Osteoblast (primary cell): ENCODE measurements at places on chromosomes 4 and X. TPM values are rescaled to one million over a fixed set of nuclear protein-coding genes. Genes with fewer than 3 reads are reported as not detected.

FAAH2 gene
- under 0.01 TPM in 1 of 2 replicates, not detected in the other for total RNA-seq

TLR3 gene
- total RNA-seq = 8.0 and 8.8 TPM in 2 replicates

ARHGEF38 gene
- not detected in 2 replicates for total RNA-seq

SRPK3 gene
- total RNA-seq = 0.36 TPM in 1 of 2 replicates, not detected in the other

SULT1E1 gene
- not detected in 2 replicates for total RNA-seq

ZNF280C gene
- total RNA-seq = 5.4 and 6.2 TPM in 2 replicates

ZNF185 gene
- total RNA-seq = 1.1 and 1.2 TPM in 2 replicates

MAGT1 gene
- 59.7 and 66.9 TPM in 2 replicates for total RNA-seq

BMPR1B gene
- total RNA-seq = 2.5 and 7.1 TPM in 2 replicates

DNA sequence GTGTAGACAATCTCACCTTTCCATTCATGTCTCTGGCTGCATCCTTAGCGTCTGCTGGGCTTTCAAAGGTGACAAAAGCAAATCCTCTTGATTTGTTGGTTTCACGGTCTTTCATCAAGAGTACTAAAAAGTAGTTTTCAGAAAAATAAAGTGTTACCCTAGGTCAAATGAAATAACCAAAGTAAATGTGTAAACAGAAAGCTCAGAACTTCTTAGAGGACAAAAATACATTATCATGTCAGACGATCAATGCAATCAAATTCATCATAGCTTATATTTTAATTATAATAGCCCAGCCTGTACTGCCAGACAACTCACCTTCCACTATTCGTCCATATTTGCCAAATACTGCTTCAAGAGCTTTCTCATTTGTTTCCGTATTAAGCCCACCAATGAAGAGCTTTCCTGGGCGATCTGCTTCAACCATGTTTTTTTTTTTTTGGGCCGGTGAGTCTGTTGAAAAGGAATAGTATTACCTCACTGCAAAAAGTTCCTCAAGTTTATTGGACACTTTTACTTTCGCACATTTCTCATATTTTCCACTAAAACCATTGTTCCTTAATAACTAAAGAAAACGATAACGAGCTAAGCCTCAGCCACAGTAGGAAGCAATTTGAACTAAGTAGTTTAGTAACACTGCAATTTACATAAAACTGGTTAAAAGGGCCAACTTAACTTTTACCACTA is 1.4 kb downstream of the RBMX start:
- peaks cover 28% of the 10 kb centered on the region for H3K36me3 ChIP-seq
- no peaks in the 10 kb centered on the region for H3K27me3 ChIP-seq
- DNase-seq = no peak
- peaks cover 2% of the 10 kb centered on the region for H3K4me1 ChIP-seq
- H3K4me3 ChIP-seq = peak overlapping the region; percentile 89

- DNase-seq = no peak
- H3K4me1 ChIP-seq = no peaks in the 10 kb centered on the region
- H3K27me3 ChIP-seq = no peaks in the 10 kb centered on the region
- H3K27ac ChIP-seq = no peak overlapping the region
Measured at GRCh38 chr4:11252149-11252548, 176.5 kb downstream of the HS3ST1 start.

DNA sequence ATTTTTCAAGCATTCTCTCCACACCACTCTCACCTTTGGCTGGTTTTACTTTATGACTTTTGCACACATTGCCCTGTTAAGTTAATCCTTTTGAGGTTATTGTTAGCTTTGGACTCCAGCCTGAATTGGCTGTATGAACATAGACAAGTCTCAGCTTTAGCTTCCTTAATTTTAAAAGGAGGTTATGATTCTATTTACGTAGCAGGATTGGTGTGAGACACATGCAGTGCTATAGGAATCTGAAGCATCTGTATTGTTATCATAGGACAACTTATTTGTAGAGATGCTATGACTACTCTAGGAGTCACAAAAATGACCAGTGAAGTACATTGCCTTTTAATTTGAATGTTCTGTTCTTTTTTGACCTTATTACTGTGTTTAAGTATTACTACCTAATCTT is 15.7 kb downstream of the PGAM4 start:
- H3K27me3 ChIP-seq = no peaks in the 10 kb centered on the region
- H3K4me1 ChIP-seq = peaks cover 4% of the 10 kb centered on the region
- H3K27ac ChIP-seq = no peak overlapping the region
- no peaks in the 10 kb centered on the region for H3K36me3 ChIP-seq

- peaks cover 4% of the 10 kb centered on the region for H3K4me1 ChIP-seq
- no peak overlapping the region for H3K27ac ChIP-seq
- H3K36me3 ChIP-seq = no peaks in the 10 kb centered on the region
- no peaks in the 10 kb centered on the region for H3K27me3 ChIP-seq
- H3K4me3 ChIP-seq = no peak overlapping the region
Measured at GRCh38 chr4:2365913-2366210, 52.6 kb downstream of the ZFYVE28 start.

- no peaks in the 10 kb centered on the region for H3K27me3 ChIP-seq
- peak overlapping the region; percentile 93 for H3K27ac ChIP-seq
- H3K36me3 ChIP-seq = no peaks in the 10 kb centered on the region
Measured at GRCh38 chrX:41561045-41561444, 113.9 kb downstream of the NYX start.

DNA sequence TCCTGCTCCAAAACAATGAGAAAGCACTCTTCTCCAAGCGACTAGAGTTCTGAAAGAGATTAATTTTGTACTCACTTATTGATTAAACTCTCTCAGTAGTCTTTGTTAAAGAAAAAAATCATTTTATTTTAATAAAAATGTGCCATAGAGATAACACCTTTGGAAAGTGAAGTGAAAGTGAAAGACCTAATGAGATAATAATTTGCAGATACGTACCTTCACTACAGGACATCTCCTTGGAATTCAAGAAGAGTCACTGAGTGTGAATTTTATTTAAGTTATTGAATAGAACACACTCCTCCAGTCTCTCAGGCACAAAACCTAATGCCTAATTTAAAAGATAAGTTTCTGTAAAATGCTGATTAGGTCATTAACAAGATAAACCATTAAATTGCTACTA is 1070.6 kb upstream of the GRID2 start:
- no peak overlapping the region for H3K27ac ChIP-seq
- no peak overlapping the region for H3K4me3 ChIP-seq
- H3K4me1 ChIP-seq = no peaks in the 10 kb centered on the region
- no peaks in the 10 kb centered on the region for H3K36me3 ChIP-seq
- DNase-seq = no peak

GRCh38 chr4:53195815-53196661 is 169.8 kb downstream of the SCFD2 start:
- H3K4me1 ChIP-seq = peaks cover 41% of the 10 kb centered on the region
- no peak for DNase-seq
- no peaks in the 10 kb centered on the region for H3K27me3 ChIP-seq
- peak overlapping the region; percentile 71 for H3K27ac ChIP-seq
- peak overlapping the region; percentile 50 for H3K4me3 ChIP-seq
- H3K36me3 ChIP-seq = no peaks in the 10 kb centered on the region

DNA sequence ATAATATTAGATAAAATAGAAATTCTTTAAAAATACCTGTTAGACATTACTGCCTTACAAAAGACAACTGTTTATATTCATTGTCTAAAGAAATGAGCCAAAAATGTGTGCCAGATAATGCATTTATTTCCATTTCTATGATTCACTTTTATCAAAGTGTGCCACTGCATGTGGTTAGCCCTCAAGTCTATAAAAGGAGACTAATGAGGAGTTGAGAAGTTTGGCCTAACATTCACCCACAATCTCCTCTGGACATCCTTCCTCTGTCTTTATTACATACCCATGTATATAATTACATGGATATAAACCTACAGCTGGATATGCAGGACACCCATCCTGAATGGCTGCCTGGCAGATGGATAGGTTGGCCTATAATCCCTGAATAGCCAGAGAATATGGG is 42.6 kb upstream of the PDE5A start:
- no peak overlapping the region for H3K4me3 ChIP-seq
- no peaks in the 10 kb centered on the region for H3K27me3 ChIP-seq
- no peaks in the 10 kb centered on the region for H3K36me3 ChIP-seq
- H3K4me1 ChIP-seq = peaks cover 6% of the 10 kb centered on the region

- no peak for DNase-seq
- H3K27ac ChIP-seq = no peak overlapping the region
- H3K4me1 ChIP-seq = no peaks in the 10 kb centered on the region
- no peak overlapping the region for H3K4me3 ChIP-seq
- no peaks in the 10 kb centered on the region for H3K36me3 ChIP-seq
Measured at GRCh38 chrX:20414066-20414465, 147.4 kb upstream of the RPS6KA3 start.

GRCh38 chr4:6893449-6894085 is 16.1 kb upstream of the TBC1D14 start:
- no peak overlapping the region for H3K4me3 ChIP-seq
- peaks cover 20% of the 10 kb centered on the region for H3K4me1 ChIP-seq
- H3K27me3 ChIP-seq = no peaks in the 10 kb centered on the region
- no peaks in the 10 kb centered on the region for H3K36me3 ChIP-seq
- peak; percentile 75 for DNase-seq

DNA sequence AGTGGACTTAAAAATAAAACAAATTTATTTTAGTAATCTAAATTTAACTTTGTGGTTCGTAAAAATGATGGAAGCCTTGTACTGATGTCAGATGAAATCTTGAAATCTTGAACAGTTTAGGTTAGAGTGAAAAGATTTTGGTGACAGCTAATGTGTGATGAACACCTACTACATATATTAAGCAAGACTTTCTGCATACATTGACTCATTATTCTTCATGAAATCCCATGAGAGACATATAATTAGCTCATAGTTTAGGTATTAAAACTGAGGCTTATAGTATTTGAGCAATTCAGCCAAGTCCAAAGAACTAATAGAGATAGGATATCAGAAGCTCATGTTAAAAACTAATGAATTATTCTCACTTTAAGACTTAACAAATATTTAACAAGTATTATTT is 66.9 kb upstream of the PCDH7 start:
- H3K27me3 ChIP-seq = no peaks in the 10 kb centered on the region
- no peak overlapping the region for H3K27ac ChIP-seq
- no peak overlapping the region for H3K4me3 ChIP-seq
- DNase-seq = no peak
- no peaks in the 10 kb centered on the region for H3K4me1 ChIP-seq
- H3K36me3 ChIP-seq = no peaks in the 10 kb centered on the region

- no peaks in the 10 kb centered on the region for H3K36me3 ChIP-seq
- no peak overlapping the region for H3K4me3 ChIP-seq
- no peaks in the 10 kb centered on the region for H3K27me3 ChIP-seq
- no peak overlapping the region for H3K27ac ChIP-seq
- peaks cover 5% of the 10 kb centered on the region for H3K4me1 ChIP-seq
- no peak for DNase-seq
Measured at GRCh38 chrX:22803353-22803752, 196.4 kb upstream of the DDX53 start.

GRCh38 chrX:55484948-55485347 is 4.7 kb downstream of the USP51 start:
- no peak overlapping the region for H3K27ac ChIP-seq
- no peaks in the 10 kb centered on the region for H3K27me3 ChIP-seq

DNA sequence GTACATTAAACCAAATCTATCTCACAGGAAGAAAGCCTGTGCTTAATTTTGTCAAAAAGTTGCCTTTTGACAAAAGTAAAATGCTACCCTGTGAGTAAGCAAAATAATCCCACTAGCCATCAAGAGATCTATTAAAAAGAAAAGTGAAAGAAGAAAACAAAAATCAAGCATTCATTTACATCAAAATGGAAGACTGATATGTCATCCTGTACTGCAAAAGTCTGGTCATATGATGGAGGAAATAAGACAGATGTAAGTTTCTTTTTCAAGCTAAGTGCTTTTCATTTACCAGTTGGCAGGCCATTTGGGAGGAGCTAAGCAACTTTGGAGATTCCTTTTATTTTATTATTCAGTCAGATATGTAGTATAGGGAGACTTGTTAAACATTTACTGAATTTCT is 387.4 kb downstream of the SPOCK3 start:
- H3K36me3 ChIP-seq = no peaks in the 10 kb centered on the region
- no peak for DNase-seq
- H3K4me3 ChIP-seq = no peak overlapping the region
- no peak overlapping the region for H3K27ac ChIP-seq

DNA sequence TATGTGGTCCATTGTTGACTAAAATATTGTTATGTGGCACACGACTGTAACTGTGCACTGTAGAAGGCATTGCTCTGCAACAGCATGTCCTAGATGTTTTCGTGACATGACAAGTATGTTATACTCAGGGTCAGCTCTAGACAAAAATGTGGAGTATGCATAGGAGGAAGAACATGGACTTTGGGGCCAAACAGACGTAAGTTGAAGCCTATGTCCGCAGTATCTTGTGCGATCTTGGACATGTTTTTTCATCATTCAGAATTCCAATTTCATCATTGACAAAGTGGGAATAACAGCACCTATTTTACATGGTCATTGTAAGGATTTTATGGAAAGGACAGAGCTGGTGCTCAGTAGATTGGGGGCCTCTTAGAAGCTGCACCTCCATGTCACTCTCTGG is 27.7 kb upstream of the PROM1 start:
- no peak overlapping the region for H3K4me3 ChIP-seq
- DNase-seq = peak; percentile 52
- H3K36me3 ChIP-seq = no peaks in the 10 kb centered on the region
- peaks cover 16% of the 10 kb centered on the region for H3K27me3 ChIP-seq
- no peak overlapping the region for H3K27ac ChIP-seq

GRCh38 chr4:548976-549375 is 27.1 kb downstream of the TMEM271 start:
- H3K27ac ChIP-seq = no peak overlapping the region
- H3K4me1 ChIP-seq = no peaks in the 10 kb centered on the region
- no peaks in the 10 kb centered on the region for H3K36me3 ChIP-seq
- DNase-seq = no peak

GRCh38 chrX:93695981-93696380 is 22.0 kb downstream of the FAM133A start:
- no peak overlapping the region for H3K27ac ChIP-seq
- no peaks in the 10 kb centered on the region for H3K36me3 ChIP-seq
- no peaks in the 10 kb centered on the region for H3K4me1 ChIP-seq
- no peaks in the 10 kb centered on the region for H3K27me3 ChIP-seq
- DNase-seq = no peak
- H3K4me3 ChIP-seq = no peak overlapping the region

DNA sequence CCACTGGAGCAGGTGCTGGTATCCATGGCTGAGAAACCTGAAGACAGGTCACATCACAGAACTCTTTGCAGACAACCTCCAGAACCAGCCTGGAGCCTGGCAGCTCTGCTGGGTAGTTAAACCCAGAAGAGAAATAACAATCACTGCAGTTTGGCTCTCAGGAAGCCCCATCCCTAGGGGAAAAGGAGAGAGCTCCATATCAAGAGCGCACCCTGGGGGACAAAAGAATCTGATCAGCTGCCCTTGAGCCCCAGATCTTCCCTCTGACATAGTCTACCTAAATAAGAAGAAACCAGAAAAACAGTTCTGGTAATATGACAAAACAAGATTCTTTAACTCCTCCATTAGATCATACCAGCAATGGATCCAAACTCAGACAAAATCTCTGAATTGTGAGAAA is 823.2 kb upstream of the FRG1 start:
- no peaks in the 10 kb centered on the region for H3K4me1 ChIP-seq
- H3K27me3 ChIP-seq = no peaks in the 10 kb centered on the region
- H3K4me3 ChIP-seq = no peak overlapping the region
- H3K36me3 ChIP-seq = no peaks in the 10 kb centered on the region
- DNase-seq = no peak
